NCI-H1417 treated with DMSO at 0.1 percent for 48 hours (cell line): ENCODE measurements at places on chromosomes 3 and 15.

- no peak for DNase-seq
These were observed 24.9 kb upstream of the ZNF710 start for GRCh38 chr15:89976246-89976600.

- no peak for DNase-seq
These were observed 12.5 kb downstream of the RAB27A start for GRCh38 chr15:55277116-55277564.

GRCh38 chr3:141540531-141540930, 53.7 kb downstream of the RASA2 start:
- DNase-seq: no peak

GRCh38 chr3:170511371-170511770, 74.5 kb downstream of the SLC7A14 start:
- DNase-seq: no peak

DNA sequence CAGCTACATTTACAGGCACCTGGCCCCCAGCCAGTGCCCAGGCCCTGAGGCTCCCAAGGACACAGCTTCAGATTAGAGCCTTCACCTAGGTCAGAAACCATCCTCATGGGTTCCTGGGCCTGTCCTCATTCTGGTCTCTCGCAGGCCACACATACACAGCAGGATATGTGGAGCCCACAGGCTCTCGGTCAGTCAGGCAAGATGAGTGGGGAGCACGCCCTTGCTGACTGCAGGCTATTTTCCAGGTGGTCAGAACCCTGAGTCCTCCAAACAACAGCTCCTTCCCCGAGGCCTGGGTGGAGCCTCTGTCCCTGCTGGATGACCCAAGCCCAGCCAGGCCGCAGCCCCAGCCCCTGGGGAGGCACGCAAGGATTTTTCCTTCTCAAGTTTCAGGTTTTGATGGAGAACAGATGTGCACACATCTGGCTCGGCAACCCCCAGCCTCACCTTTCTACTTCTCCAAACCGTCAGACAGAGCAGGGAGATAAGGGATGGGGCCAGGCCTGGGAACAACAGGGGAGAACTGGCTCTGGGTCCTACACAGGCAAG, 1.6 kb downstream of the STRA6 start:
- no peak for DNase-seq

- DNase-seq: no peak
These were observed at the start of gene SUMF1 for GRCh38 chr3:4466741-4467521. Gene SUMF1, minus strand, starts transcription at chr3:4467269. Its CDS starts 24 bp downstream, at chr3:4467245.

- no peak for DNase-seq
These were observed 443.7 kb downstream of the EPHA6 start for GRCh38 chr3:97257942-97258697.

DNA sequence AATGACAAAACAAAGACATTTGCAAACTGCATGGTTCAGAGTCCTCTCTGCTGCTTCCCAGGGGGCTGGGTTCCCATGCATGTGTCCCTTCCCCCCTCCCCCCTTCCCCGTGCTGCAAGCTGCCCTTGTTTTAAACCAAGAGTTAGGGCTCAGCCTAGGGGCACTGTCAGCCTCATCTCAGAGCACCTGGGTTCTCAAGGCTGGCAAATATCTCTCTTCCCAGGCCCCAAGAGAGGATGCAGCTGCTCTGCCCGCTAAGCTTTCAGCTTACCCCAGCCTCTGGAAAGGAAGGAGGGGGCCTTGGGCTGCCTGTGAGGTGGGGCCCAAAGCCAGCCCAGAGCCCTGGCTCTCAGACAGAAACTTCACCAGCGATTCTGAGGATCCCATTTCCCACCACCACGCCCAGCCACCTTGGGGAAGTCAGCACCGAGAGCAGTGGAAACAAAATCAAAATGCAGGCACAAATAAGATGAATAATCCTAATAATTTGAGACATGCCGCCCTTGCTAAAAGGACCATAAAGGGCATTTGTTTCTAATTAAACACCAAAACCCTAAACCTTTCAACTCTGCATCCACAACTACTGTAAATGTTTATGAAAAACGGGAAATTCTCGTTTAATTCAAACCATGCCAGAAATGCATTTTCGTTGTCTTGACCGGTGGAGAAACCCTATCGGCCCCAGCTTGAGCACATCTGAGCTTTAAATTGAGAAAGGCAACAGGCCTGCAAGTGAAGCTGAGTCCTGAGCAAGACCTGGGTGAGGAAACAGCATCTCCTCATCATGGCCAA, 67.7 kb upstream of the WNT5A start:
- no peak for DNase-seq

- no peak for DNase-seq
These were observed 30.8 kb downstream of the MDFIC2 start for GRCh38 chr3:70281663-70282062.

- DNase-seq: no peak
These were observed 1.4 kb upstream of the GHSR start for GRCh38 chr3:172449466-172450149.
